ENCODE measurements at places on chromosomes 2 and 18. TPM values are rescaled to one million over a fixed set of nuclear protein-coding genes. Genes with fewer than 3 reads are reported as not detected.

DNA sequence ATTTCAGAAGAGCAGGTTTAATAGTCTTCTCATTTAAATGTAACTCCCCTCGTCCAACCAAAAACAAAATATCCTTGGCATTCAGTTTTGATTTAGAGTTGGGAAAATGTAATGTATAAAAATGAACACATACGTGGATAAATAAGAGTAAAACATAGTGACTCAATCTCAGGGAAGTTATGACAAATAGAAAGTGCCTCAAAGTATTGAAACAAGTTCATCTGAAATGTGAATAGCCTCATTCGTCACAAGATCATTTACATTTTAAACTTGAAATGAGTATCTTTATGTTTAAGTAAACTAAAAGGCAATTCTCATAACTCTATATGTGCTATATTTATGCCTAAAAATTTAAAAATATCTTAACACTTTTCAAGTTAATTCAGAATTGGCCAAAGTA, 122.2 kb upstream of the SMAD7 start:
- no peak for DNase-seq
- peaks cover 41% of the 10 kb centered on the region for H3K4me1 ChIP-seq
- no peaks in the 10 kb centered on the region for H3K36me3 ChIP-seq
- no peaks in the 10 kb centered on the region for H3K27me3 ChIP-seq

GRCh38 chr2:62966991-62967390, 83.6 kb upstream of the OTX1 start:
- H3K4me1 ChIP-seq, result peaks cover 10% of the 10 kb centered on the region
- no peaks in the 10 kb centered on the region for H3K27me3 ChIP-seq
- H3K27ac ChIP-seq, result no peak overlapping the region

The DYNAP gene
- not detected for polyA plus RNA-seq

GRCh38 chr2:28414583-28414982, 21.9 kb downstream of the FOSL2 start:
- no peak overlapping the region for H3K4me3 ChIP-seq
- H3K4me1 ChIP-seq, result no peaks in the 10 kb centered on the region
- no peaks in the 10 kb centered on the region for H3K27me3 ChIP-seq
- H3K27ac ChIP-seq, result no peak overlapping the region
- H3K36me3 ChIP-seq, result peaks cover 55% of the 10 kb centered on the region

GRCh38 chr2:97770445-97770844, 57.1 kb downstream of the ZAP70 start:
- H3K36me3 ChIP-seq, result peaks cover 40% of the 10 kb centered on the region
- no peak overlapping the region for H3K4me3 ChIP-seq
- H3K27me3 ChIP-seq, result no peaks in the 10 kb centered on the region
- H3K27ac ChIP-seq, result no peak overlapping the region

The ACOXL gene
- polyA plus RNA-seq, result 4.4 TPM

The TRABD2A gene
- polyA plus RNA-seq, result 2.6 TPM

GRCh38 chr2:101720732-101721131, 23.2 kb downstream of the MAP4K4 start:
- no peak overlapping the region for H3K4me3 ChIP-seq
- no peaks in the 10 kb centered on the region for H3K27me3 ChIP-seq
- no peak overlapping the region for H3K27ac ChIP-seq
- H3K36me3 ChIP-seq, result no peaks in the 10 kb centered on the region

GRCh38 chr18:8197499-8197898, 411.7 kb upstream of the RAB12 start:
- no peaks in the 10 kb centered on the region for H3K36me3 ChIP-seq
- no peak overlapping the region for H3K4me3 ChIP-seq
- DNase-seq, result no peak
- no peaks in the 10 kb centered on the region for H3K27me3 ChIP-seq
- no peaks in the 10 kb centered on the region for H3K4me1 ChIP-seq
- no peak overlapping the region for H3K27ac ChIP-seq

The MEIS1 gene
- polyA plus RNA-seq, result 21.5 TPM

- H3K36me3 ChIP-seq, result no peaks in the 10 kb centered on the region
- no peak overlapping the region for H3K4me3 ChIP-seq
- peaks cover 11% of the 10 kb centered on the region for H3K4me1 ChIP-seq
- DNase-seq, result no peak
- no peak overlapping the region for H3K27ac ChIP-seq
Measured at GRCh38 chr18:28116461-28116860, 60.5 kb downstream of the CDH2 start.

GRCh38 chr2:30960213-30960612, 153.0 kb upstream of the CAPN13 start:
- H3K4me1 ChIP-seq, result no peaks in the 10 kb centered on the region
- H3K27me3 ChIP-seq, result no peaks in the 10 kb centered on the region
- H3K36me3 ChIP-seq, result no peaks in the 10 kb centered on the region
- H3K27ac ChIP-seq, result no peak overlapping the region

DNA sequence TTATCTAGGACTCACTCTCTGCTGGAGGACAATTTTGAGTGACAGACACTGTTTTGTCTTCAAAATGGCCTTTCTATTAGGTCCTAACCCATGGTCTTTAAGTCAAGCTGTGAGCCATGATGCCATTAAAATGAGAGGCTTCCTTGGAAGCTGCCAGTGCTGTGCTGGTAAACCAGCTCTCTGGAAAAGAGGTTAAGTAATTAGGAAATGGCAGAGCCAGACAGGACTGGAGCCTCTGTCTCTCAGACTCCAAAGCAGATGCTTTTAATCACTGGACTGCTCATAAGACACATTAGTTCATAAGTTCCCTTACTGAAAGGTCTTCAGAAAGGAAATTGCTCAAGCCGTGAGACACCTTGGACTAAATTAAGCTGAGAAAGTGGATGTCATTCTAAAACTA, 25.8 kb upstream of the LHCGR start:
- H3K4me3 ChIP-seq, result no peak overlapping the region
- H3K27ac ChIP-seq, result no peak overlapping the region
- DNase-seq, result no peak

DNA sequence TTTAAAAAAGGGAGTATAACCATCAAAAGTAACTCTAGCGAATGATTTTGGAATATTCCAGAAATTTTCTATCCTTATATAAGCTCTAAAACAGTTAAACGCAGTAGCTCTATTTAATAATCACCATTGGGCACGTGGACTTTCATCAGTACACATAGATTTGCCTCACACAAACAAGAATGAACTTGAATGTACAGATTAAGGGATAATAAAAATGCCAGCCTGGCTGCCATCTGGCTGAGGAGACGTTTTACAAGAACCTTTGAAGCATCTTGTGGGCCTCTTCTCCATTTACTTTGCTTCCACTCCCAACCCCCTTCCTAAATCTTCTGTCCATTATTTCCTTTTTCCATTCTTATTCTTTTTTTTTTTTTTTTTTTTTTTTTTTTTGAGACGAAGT, 47.2 kb downstream of the AGAP1 start:
- DNase-seq, result no peak
- H3K27ac ChIP-seq, result no peak overlapping the region
- H3K27me3 ChIP-seq, result no peaks in the 10 kb centered on the region
- no peak overlapping the region for H3K4me3 ChIP-seq

GRCh38 chr2:88813612-88814011, 122.1 kb downstream of the RPIA start:
- DNase-seq, result no peak
- H3K36me3 ChIP-seq, result no peaks in the 10 kb centered on the region
- H3K27me3 ChIP-seq, result no peaks in the 10 kb centered on the region
- no peaks in the 10 kb centered on the region for H3K4me1 ChIP-seq

The ZFP36L2 gene
- polyA plus RNA-seq, result 38.3 TPM

DNA sequence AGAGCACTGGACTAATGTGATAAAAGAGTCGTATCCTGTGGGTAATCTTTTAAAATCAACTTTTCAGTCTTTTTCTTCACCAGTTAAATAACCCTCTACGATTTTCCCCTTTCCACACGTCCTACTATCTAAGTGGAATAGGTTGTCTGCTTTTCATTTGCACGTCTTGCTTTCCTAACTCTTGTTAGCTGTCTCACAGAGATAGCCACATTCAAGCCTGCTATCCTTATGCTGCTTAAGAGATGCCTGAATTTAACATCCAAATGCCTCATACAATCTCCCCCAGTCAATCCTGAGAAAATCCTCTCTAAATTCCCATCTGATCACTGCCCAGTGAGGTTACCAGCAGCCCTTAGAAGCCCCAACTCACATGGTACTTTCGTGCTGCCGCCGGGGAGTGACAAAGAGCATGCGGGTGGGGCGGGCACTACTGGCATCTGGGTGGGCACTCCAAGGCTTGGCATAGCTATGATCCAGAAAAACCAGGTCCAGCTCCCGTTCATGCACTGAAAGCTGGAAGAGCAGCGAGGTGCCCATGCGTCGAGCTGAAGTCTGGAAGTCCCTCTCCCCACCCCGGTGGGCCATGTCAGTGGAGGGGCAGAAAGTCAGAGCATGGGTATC, 1.5 kb downstream of the KANSL3 start:
- no peaks in the 10 kb centered on the region for H3K27me3 ChIP-seq
- H3K4me3 ChIP-seq, result peak overlapping the region; percentile 48
- peak overlapping the region; percentile 98 for H3K27ac ChIP-seq
- no peaks in the 10 kb centered on the region for H3K4me1 ChIP-seq

GRCh38 chr2:118584062-118584749, 263.2 kb downstream of the EN1 start:
- peaks cover 4% of the 10 kb centered on the region for H3K27me3 ChIP-seq
- H3K4me3 ChIP-seq, result no peak overlapping the region
- H3K4me1 ChIP-seq, result no peaks in the 10 kb centered on the region
- H3K36me3 ChIP-seq, result no peaks in the 10 kb centered on the region
- H3K27ac ChIP-seq, result no peak overlapping the region
- DNase-seq, result no peak

DNA sequence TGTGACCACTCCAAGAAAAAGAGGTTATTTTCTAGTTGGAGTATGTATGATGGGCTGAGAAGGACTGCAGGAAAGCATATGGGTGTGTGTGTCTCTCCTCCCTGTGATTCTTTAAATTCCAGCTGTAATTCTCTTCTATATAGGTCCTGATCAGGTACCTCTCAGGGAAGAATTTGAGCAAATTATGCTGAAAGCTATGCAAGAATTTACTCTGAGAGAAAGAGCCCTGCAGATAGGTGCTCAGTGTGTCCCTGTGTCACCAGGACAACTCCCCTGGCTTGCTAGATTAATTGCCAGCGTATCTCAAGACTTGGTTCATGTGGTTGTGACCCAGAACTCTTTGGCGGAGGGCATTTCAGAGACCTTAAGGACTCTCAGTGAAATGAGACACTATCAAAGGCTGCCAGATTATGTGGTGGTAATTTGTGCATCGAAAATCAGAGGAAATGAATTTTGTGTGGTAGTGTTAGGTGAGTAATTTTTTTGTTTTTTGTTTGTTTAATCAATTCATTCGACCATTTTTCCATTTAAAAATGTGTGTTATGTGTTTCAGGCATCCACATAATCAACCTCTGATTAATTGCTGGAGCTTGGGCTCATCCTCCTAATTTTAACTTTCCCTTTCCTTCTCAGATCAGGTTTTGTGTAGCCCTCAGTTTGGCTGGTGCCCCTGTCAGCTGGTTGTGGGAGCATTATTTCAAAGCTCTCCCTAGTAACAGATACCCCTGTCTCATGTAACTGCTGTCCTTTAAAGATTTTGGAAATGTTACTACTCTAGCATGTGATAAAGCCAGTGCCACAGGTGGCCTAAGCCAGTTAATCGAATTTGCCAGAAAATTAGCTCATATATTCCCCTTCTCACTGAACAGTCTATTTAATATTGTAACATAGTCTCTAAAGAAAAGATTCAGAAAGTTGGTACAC, 150.9 kb downstream of the ESCO1 start:
- DNase-seq, result no peak
- peaks cover 4% of the 10 kb centered on the region for H3K4me1 ChIP-seq
- no peaks in the 10 kb centered on the region for H3K36me3 ChIP-seq
- no peaks in the 10 kb centered on the region for H3K27me3 ChIP-seq

- no peaks in the 10 kb centered on the region for H3K36me3 ChIP-seq
- DNase-seq, result peak; percentile 27
- H3K27me3 ChIP-seq, result no peaks in the 10 kb centered on the region
- H3K27ac ChIP-seq, result no peak overlapping the region
Measured at GRCh38 chr2:49306925-49307324, 152.6 kb upstream of the FSHR start.

The NPPC gene
- not detected for polyA plus RNA-seq

- no peaks in the 10 kb centered on the region for H3K27me3 ChIP-seq
- no peaks in the 10 kb centered on the region for H3K36me3 ChIP-seq
- DNase-seq, result no peak
- no peak overlapping the region for H3K4me3 ChIP-seq
- peaks cover 29% of the 10 kb centered on the region for H3K4me1 ChIP-seq
- no peak overlapping the region for H3K27ac ChIP-seq
Measured at GRCh38 chr2:30354150-30354549, 92.9 kb upstream of the LCLAT1 start.

DNA sequence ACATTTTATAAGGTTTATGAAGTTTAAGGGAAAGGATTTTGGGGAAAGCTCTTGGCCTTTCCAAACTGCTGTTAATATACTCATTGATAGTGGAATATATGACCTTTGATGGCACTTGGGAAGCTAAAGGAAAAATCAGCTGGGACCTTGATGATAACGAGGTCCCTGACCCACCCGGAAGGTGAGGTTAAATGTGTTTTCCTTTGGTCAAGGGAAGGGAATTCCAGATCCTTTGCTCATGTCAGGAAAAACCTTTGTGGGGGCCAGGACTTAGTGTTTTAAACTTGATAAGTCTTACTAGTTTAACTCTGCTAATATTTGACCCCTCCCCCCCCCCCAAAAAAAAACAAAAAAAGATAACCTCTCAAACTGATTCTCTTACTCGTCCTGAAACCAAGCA, 50.7 kb downstream of the CRIM1 start:
- peak overlapping the region; percentile 41 for H3K27ac ChIP-seq
- H3K4me3 ChIP-seq, result no peak overlapping the region
- no peak for DNase-seq
- H3K4me1 ChIP-seq, result peaks cover 49% of the 10 kb centered on the region
- no peaks in the 10 kb centered on the region for H3K27me3 ChIP-seq

The SERPINB12 gene
- not detected for polyA plus RNA-seq

The UGT1A4 gene
- polyA plus RNA-seq, result 0.02 TPM

The FABP1 gene
- 1.7 TPM for polyA plus RNA-seq

The NEDD4L gene
- 118 TPM for polyA plus RNA-seq

- no peaks in the 10 kb centered on the region for H3K36me3 ChIP-seq
- DNase-seq, result no peak
- H3K27me3 ChIP-seq, result no peaks in the 10 kb centered on the region
- peaks cover 8% of the 10 kb centered on the region for H3K4me1 ChIP-seq
Measured at GRCh38 chr18:13726972-13727331, 479 bp downstream of the RNMT start.

- no peak overlapping the region for H3K27ac ChIP-seq
- no peaks in the 10 kb centered on the region for H3K36me3 ChIP-seq
- no peak overlapping the region for H3K4me3 ChIP-seq
- DNase-seq, result no peak
Measured at GRCh38 chr2:158115202-158115767, 13.6 kb downstream of the UPP2 start.

GRCh38 chr2:65429786-65430602, 2.4 kb downstream of the SPRED2 start:
- H3K27ac ChIP-seq, result peak overlapping the region; percentile 91
- peak overlapping the region; percentile 64 for H3K4me3 ChIP-seq

GRCh38 chr2:28717339-28717758, 34.3 kb upstream of the PPP1CB start:
- no peaks in the 10 kb centered on the region for H3K27me3 ChIP-seq
- H3K4me1 ChIP-seq, result peaks cover 8% of the 10 kb centered on the region
- peak; percentile 37 for DNase-seq
- H3K36me3 ChIP-seq, result no peaks in the 10 kb centered on the region
- H3K27ac ChIP-seq, result peak overlapping the region; percentile 81
- no peak overlapping the region for H3K4me3 ChIP-seq

Measured in lung (tissue), 17 donors.